ENCODE measurements at places on chromosomes 5 and 9.
A peak's percentile ranks its signal among the peaks of the same experiment; 100 is the strongest.

DNA sequence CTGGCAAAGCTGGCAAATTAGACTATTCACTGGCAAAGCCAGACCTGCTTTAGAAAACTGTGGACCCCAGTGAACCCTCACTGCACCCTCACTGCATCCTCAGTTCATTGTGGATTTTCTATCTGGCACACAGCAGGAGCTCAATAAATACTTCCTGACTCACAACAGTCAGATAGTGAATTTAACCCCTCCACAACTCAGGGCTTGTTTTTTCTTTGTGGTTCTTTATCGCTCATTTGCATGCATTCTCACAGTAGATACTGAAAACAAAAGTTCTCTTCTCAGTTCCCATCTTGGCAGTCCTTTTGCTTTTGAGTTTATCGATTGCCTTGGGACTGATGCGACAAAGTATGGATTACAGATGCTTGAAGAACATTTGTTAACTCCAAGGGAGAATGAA, 99.8 kb downstream of the ACTL7B start:
- no peak for DNase-seq

DNA sequence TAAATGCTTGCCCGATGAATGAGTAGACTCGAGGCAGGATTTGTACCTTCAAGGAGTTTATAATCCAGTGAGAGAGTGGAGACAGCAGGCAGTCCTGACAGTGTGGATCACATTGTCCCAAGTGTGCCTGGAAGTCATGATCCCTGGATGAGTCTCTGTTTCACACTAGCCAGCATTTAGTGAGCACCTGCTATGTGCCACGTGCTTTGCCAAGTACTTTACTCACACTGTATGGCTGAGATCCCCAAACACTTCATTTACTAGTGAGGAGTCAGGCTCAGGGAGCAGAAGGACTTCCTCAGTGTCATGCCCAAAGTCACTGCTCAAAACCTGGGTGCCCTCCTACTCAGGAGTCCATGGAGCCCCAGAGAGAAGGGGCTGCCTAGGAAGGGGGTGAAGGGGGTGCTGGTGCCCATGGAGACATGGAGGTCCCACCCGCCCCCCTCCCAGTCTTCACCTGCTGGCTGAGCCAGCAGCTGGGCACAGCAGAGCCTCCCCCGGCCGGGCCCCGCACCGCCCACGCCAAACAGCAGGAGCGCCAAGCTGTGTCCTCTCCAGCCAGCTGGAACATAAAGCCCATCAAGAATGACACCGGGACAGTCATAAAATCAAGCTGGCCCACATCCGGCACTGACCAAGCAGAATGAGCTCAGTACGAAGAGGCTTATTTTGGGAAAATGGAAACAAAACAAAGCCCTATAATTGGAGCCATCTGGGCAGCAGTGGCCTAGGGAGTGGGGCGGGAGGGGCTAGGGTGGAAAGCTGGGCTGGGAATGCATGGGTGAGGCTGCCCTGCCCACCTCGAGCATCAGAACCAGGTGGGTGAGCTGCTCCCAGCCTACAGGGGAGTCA, 10.6 kb downstream of the LAMC3 start:
- DNase-seq = no peak

- DNase-seq = peak; percentile 53
Observed at GRCh38 chr5:7078901-7079300, 317.0 kb upstream of the ADCY2 start.

GRCh38 chr5:95984287-95984938, 22.8 kb upstream of the ELL2 start:
- DNase-seq = no peak

DNA sequence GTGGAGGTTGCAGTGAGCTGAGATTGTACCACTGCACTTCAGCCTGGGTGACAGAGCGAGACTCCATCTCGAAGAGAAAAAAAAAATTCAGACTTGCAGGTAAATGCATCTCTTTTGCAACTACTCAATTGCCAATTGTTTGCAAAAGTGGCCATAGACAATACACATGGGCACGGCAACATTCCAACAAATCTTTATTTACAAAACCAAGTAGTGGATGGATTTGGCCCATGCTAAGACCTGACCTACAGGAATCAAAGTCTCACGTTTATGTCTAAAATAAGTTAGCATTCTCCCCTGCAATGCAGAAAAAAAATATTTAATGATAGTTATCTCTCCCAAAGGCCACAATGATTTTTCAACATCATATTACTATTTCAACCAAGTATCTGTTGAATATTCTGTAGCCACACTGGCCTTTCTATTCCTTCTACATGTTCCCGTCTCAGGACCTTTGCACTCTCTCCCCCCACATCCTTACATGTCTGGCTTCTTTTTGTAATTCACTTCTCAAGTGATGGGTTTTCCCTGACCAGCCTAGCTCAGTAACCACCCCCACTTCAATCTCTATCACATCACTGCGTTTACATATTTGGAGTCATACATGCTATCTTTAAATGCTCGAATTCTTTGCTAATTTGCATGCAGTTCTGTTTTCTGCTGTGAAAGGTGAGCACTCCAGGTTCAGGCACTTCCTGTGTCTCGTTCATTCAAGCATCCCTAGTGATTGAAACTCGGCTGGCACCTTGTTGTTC, 54.2 kb downstream of the FNBP1 start:
- no peak for DNase-seq

DNA sequence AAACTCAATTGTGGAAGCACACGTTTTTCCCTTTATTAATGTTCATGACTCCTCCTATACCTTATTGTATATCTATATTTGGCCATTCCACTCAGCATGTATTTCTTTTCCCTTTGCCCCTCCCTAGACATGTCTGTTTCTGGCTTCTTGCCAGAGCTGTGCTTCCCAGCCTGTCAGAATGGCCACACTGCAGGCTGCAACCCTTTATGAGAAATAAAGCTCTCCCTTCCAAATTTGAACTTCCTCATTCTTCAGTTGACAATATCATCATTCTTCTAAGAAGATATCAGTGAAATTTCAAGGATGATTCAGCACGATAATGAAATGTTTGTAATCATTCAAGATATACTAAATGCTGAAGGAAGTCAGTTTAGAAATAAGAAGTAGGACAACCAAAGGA, 107.6 kb upstream of the PRSS3 start:
- DNase-seq = peak; percentile 6

All from NCI-H774 (cell line).